ENCODE measurements at places on chromosomes 11 and 22.

DNA sequence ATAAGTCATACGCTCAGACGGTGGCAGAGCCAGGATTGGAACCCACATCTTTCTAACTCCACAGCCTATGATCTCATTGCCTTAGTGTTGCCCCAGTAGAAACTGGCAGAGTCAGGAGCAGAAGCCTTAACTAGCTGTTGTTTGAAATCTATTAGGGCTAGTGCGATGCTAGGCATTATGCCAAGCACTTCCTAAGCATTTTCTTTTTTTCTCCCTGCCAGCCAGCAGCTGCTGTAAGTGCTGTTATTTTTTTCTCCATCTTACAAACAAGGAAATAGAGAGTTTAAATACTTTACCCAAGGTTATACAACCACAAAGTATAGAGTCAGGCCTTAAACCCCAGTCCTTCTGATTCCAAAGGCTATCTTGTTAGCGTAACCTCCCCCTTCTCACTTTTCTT, 161.0 kb upstream of the SORL1-AS1 start:
- no peak for DNase-seq

GRCh38 chr11:120750647-120751549, 239.3 kb downstream of the GRIK4 start:
- no peak for DNase-seq

- DNase-seq, result no peak
Measured at GRCh38 chr11:121696931-121697670, 244.3 kb upstream of the SORL1-AS1 start.

DNA sequence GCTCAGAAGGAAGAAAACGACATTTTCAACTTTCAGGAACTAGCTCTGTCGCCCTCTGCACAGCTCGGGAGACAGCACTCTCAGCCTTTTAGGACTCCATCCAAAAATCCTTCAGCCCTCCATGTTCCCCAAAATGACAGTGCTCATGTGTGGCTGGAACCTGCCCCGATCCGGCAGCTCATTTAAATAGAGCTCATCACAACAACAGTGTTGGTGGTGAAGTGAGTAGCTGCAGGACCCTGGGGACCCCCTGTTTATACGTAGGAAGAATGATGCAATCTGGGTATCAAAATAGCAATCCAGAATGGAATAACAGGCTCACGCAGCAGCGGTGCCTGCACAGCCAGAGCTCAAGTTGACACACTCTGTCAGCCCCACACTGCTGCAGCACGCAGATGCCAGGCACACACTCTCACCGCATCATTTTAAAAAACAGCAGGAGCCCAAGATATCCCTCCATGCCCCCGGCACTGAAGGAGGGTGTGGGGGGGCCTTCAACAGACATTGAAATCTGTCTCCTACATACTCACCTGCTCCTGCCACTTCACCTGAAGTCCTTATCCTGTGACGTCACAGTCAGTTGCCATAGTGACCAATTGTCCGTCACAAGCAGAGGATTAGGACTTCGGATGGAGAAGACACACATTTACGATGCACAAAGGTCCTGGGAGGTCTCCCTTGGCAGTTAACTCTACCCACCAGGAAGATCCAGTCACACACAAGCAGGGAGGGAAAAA, 24.0 kb downstream of the TRIM66 start:
- no peak for DNase-seq

DNA sequence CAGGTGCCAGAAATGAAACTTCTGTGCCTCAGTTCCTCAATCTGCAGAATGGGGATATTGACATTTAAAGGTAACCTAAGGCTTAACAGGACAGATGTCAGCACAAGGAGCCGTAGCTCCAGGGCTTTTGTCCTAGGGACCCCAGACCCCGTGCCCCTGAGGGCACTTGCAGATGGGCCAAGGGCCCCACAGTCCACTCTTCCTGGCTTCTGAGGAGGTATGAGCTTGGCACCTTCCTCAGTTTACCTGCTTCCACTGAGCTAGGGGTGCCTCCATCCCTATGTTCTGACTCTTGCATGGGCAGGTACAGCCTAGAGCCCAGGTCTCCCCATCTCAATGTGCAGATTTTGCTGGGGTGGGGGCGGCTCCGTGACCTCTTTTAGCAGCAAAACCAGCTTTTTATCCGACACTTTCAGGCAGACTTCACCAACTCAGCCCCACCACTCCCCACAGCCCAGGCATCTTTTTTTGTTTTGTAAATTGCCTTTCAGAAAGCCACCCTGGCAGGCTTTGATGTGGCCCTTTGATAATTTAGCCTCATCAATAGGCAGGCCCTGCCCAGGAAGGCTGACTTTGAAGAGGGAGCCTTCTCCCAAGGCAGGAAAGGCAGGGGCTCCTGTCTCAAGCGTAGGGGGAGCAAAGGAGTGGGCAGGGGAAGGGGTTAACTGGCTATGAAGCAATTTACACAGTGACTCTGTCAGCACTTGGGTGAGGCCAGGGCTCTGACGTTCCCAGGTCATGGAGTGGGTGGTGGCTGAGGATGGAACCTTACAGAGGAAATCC, 23.7 kb upstream of the FGF3 start:
- no peak for DNase-seq

Measured in renal pelvis (tissue), 12 donors.